ENCODE measurements at places on chromosomes 6 and 20.

DNA sequence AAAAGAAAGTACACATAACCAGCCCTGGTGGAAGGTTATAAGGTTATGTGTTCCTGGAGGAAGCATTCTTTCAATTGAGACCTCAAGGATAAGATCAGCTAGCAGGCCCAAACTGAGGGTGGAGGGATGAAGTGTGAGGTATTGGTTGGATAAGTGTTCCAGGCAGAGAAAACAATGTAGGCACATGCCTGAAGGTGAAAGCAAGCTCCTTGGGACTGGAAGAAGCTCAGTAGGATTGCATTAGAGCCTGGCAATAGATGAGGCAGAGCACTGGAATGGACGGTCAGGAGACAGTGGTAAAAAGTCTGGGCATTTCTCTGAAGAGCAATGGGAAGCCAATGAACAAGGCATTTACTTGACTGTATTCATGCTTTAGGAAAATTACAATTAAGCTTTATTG lies 89.9 kb upstream of the SHLD1 start:
- DNase-seq: no peak

DNA sequence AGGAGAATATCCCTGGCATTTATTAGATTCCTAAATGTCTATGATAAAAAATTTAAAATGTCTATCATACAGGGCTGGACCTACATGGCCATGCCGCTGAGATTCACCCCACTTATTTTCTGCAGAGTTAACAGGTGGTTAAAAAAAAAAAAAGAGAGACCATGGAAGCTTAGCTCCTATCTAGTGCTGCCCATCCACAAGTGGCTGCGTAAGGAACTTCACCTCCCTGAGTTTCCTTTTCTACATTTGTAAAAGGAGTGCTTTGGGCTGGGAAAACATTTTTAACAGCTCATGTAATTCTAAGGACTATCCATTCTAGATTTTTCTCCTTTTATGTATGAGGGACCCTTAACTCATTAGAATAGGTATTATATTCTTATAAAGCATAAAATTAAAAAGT lies 534.1 kb downstream of the MMUT start:
- no peak for DNase-seq

- no peak for DNase-seq
These were observed 310.7 kb downstream of the KIF16B start for GRCh38 chr20:16262594-16262993.

GRCh38 chr20:45345104-45345936 lies 2.9 kb downstream of the SDC4 start:
- peak; percentile 56 for DNase-seq

DNA sequence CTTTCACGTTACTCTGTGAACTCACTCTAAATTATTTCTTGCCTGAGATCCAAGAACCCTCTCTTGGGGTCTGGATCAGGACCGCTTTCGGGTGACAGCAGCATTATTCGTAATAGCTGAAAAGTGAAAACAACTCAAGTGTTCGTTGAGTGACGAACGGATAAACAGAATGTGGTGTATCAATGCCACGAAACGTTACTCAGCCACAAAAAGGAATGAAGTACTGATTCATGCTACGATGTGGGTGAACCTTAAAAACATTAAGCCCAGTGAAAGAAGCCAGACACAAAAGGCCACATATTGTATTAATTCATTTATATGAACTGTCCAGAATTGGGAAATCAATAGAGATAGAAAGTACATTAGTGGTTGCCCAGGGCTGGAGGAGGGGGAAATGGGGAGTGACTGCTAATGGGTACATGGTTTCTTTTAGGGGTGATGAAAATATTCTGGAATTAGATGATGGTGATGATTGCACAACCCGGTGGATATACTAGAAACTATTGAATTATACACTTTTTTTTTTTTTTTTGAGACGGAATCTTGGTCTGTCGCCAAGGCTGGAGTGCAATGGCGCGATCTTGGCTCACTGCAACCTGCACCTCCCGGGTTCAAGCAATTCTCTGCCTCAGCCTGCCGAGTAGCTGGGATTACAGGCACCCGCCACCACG lies 8.4 kb downstream of the PTGIS start:
- peak; percentile 68 for DNase-seq

All from MCF 10A (cell line).